Stimulated activated CD4-positive, alpha-beta T cell treated with anti-CD3 and anti-CD28 coated beads, Interleukin-12 subunit alpha, Interleukin-12 subunit beta, amount 100 ng/mL, for 4 hours (primary cell): ENCODE measurements at places on chromosomes 3 and 15.

- no peak for DNase-seq
Observed at GRCh38 chr3:12999147-13000140, 73.8 kb downstream of the IQSEC1 start.

GRCh38 chr15:65877749-65878148 is 8.5 kb downstream of the RAB11A start:
- DNase-seq, result no peak

GRCh38 chr15:29736744-29737020 is 85.6 kb downstream of the TJP1 start:
- DNase-seq, result no peak

DNA sequence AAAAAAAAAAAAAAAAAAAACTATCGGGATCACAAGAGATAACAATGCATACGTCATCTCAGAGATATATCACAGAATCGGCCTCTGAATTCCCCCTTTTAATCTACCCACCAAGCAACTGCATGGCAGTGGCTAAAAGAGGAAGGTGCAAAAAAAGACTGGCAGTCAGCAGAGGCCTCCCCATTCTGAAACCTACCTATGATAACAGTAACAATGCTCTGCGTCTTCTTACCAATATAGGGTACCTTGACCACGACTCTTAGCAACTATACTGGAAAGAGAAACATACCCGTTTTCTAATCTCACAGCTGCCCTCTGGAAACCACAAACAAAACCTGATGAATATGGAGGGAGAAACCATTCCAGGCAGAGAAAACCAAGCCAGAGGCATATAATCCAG is 106.9 kb downstream of the ULK4 start:
- DNase-seq, result no peak

DNA sequence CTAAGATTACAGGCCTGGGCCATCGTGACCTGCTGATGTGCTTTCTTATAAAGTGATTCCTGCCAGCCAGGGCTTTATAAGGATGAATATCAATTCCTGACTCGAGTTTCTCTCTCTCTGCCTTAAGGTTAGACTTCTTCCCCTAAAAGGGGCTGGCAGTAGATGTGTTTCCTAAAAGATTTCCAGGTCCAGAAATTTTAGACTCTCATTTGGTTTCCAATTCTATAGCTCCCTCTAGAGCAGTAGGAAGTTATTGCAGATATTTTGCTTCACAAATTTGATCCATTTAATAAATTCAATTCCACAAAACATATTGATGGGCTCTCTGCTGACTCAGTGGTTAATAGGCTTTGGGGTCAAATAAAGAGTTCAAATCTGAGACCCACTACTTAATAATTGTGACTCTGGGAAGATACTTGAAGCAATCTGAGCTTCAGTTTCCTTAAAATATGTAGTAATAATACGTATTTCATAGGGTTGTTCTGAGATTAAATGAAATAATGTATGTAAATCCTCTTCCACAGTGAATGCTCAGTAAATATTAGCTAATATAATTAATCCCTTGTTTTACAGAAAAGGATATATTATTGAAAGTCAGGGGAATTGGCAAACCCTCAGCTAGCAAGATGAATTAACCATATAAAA is 2.1 kb downstream of the TRIM69 start:
- no peak for DNase-seq

DNA sequence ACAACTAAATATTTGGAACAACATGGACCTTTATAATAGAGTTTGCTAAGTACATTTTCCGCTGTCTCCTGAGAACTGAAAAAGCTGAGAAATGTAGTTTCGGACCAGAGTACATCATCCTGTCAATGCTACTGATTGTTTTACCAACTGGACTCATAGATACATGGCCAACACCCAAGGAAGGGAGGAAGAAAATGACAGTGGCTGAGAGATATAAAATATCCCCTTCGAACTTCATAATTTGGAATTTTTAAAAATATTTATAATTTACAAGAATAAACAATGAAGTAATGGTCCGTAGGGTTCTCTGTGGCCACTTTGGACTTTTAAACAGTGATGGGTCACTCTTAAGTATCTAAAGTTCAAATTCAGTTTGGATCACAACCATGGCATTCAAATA is 1042.7 kb downstream of the MCTP2 start:
- DNase-seq, result no peak

- DNase-seq, result no peak
Observed at GRCh38 chr3:114449271-114450007, 155.6 kb downstream of the TIGIT start.

DNA sequence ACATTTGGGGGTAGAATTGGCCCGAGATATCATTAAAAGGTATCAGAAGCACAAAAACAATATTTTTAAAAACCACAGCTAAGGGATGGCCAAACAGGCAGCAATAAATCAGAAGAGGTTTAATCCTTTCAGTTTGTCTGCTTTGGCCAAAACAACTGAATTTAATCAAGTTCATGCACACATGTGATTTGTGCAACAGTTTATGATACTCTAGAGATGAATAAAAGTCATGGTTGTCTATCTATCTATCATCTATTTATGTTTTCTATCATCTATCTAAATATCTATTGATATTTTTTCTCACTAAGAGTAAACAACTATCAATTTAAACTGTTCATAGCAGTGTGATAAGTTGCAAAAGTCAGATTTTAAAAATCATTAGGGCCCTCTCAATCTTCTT is 13.0 kb upstream of the CTNNB1 start:
- DNase-seq, result no peak

- DNase-seq, result no peak
Observed at GRCh38 chr3:161038725-161039124, 66.4 kb downstream of the B3GALNT1 start.
